ENCODE measurements at places on chromosomes 7 and 10.

GRCh38 chr7:158445421-158446175 is 142.0 kb downstream of the PTPRN2 start:
- no peak for DNase-seq

DNA sequence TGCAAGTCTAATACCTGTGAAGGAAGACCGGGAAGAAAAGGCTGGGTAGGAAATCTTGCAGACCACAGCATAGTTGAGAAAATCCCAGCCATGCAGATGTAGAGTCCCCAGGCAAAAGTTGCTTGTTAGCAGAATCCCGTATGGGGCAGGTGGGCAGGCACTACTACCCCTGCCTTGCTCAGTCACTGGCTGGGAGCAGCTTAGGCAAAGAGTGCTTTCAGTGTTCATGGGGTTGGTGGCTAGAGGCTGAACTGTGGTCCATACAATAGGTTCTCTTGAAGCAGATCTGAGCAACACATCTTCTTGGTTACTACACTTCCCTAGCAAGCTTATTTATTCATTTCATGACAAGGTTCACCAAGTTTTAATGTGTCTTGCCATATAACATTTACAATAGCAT is 92.6 kb downstream of the AHCYL2 start:
- DNase-seq: no peak

- no peak for DNase-seq
Measured at GRCh38 chr10:104201636-104202035, 30.5 kb downstream of the CFAP43 start.

GRCh38 chr10:114257498-114257897 is 18.4 kb downstream of the VWA2 start:
- no peak for DNase-seq

DNA sequence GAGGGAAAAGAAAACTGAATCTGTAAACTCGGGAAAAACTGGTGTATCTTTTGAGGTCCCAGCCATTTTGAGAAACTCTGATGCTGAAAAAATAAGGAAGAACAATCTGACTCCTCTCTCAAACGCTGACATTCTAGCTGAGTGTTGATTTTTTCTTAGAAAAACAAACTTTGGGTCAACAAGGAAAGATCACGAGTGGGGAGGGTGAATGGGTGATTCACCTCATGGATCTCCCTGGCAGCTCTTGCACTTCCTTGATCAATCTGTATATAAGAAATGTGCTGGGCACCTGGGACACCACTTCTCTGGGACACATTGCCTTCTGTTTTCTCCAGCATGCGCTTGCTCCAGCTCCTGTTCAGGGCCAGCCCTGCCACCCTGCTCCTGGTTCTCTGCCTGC is at the start of gene PIP:
PIP (plus strand) TSS at position 297 of the 400 bp plus-strand sequence; CDS start at position 337, 40 bp downstream.
- no peak for DNase-seq

DNA sequence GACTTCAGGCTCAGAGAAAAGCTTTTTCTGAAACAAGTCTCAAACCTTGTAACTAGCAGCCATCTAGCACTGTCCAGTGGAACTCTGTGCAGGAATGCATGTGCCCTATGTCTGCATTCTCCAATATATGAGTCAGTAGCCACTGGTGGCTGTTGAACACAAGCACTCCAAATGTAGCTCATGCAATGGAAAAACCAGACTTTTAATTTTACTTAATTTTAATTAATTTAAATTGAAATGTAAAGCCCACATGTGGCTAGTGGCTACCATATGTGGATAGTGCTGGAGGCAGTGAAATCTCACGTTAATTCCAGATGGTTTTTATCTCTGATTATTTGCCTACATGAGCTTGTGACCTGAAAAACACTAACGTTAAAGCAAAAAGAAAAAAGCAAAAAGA is 225.1 kb downstream of the GATA3 start:
- DNase-seq: no peak

DNA sequence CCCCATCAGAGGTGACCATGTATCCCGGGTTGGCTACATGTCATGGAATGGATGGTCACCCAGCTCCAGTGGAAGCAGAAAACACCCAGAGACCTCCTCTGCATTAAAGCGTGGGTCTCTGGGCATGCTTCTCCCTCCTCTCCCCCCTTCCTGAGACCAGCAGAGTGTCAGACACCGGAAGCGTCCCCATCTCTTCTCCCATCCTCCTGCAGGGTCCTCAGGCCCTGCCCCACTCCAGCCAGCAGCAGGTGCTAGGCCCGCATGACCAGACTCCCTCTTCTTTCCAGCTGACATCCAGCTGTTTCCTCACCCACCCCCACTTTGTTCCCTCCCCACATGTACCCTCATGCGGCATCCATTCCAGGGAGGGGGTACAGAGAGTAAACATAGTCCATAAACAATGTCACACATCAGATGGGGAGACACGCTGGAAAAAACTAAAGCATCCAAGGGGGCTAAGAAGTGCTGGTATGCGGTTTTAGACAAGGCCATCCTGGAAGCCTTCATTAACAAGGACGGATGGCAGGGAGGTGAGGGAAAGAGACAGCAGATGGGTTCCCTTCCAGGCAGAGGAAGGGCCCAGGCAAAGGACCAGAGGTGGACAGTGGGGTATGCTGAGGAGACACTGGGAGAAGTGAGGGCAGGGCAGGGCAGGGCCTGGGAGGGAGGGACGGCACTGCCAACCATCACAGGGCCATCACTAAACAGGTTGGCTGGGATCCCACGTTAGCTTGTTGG is 12.5 kb upstream of the SLC18A3 start:
- DNase-seq: no peak

- DNase-seq: no peak
Measured at GRCh38 chr7:4227105-4228010, 454.7 kb upstream of the FOXK1 start.

GRCh38 chr10:48595539-48595932 is 9.3 kb downstream of the ARHGAP22 start:
- DNase-seq: no peak

DNA sequence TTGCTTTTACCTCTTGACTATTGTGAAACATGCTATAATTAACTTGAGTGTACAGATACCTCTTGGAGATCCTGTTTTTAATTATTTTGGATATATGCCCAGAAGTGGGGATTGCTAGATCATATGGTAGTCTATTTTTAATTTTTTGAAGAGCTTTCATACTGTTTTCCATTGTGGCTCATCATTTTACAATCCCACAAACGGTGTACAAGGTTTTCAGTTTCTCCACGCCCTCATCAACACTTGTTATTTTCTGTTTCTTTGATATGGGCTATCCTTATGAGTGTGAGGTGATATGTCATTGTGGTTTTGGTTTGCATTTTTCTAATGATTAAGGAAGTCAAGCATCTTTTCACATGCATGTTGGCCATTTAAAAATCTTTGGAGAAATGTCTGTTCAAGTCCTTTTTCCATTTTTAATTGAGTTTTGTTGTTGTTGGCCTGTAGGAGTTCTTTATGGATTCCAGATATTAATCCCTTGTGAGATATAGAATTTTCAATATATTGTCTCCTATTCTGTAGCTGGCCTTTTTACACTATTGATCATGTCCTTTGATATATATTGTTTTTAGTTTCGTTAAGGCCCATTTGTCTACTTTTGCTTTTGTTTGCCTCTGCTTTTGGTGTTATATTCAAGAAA is 7.5 kb downstream of the AGK start:
- DNase-seq: no peak

DNA sequence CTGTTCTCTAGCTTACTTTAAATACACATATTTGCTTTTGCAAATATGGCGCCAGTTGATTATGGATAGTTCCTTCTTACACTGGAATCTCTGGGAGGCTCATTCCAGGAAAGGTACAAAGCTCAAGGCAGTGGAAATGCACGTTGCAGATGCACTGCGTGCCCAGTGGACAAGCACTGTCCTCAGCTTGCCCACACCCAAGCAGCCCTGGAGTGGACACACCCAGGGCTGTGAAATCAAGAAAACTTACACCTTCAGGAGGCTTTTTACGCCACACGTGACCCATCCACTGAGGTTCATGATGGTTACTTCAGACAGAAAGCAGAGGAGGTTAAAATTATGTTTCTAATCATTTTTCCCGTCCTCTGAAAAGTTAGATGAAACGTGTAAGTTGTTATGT is 248.5 kb downstream of the VTI1A start:
- DNase-seq: no peak

DNA sequence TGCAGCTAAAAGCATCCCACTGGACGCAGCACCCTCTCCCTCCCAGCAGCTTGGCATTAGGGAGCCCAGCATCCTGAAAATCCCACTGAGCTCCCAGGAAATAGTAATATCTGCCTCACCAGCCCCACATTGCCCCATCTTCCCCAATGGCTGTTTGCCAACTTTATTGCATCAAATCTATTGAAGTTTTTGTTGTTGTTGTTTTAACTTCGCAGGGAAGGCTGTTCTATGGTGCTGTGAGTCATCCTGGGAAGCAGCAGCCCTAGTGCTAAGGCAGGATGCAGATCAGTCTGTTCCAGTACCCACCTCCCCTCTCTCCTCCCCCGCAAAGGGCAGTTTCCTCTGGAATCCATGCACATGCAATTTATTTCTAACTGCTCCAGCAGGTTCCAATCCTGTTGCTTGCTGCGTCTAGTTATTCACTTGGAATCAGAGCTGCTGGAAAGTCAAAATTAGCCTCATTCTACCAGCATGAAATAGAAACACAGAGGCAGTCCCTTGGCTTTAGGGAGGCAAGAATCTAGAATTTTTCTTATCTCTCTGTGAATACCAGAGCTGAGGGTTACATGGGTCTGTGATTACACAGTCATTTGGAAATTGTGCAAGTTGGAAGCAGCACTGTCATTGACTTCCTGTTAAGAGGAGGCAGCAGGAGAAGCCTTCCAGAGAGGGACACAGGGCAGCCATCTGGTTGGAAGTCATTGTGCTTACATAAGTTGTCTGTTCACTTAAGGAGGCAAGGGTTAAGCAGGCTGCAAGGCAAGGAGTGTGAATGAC is 115.9 kb upstream of the CACUL1 start:
- DNase-seq: no peak

DNA sequence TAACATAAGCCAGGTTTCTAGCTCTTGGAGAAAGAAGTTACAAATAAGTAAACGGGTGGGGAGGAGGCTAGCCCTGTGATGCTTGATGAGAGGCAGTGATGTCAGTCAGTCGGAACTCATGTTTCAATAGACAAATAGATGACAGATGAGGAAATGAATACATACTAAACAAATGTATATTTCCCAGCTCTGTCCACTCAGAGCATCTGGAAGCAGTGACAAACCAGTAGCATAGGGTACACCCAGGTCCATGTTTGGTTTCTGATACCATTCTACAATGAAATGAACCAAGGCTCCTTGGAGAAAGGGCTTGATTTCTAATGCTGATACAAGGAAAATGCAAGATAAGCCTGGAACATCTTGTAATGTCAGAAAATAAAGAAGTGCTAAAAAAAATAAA is 30.6 kb downstream of the PODXL start:
- no peak for DNase-seq

DNA sequence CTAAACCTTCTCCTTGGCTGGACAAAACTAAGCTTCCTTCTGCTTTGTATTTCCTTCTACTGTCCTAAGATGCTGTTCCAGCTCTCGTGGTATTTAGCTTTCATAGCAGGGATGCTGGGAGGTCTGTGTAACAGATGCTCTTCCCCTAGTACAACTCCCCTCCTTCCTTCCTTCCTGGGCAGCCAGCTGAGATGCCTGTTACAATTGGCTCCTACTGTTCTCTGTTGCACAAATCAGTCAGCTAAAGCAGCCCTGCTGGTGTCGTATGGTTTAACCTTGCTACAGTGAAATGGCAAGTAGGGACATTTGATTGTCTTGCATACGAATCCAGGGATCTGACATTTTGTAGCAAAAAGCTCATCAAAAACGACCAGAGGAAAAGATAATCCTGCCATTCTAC is 143.8 kb downstream of the ARHGAP21 start:
- DNase-seq: no peak

- no peak for DNase-seq
Measured at GRCh38 chr7:47552621-47553020, 29.3 kb downstream of the TNS3 start.

GRCh38 chr10:132848291-132848701 is 62.3 kb upstream of the NKX6-2 start:
- no peak for DNase-seq

GRCh38 chr10:100744987-100745881 is at the start of gene PAX2:
Gene PAX2 (plus strand): TSS chr10:100745582. CDS start chr10:100746261, 679 bp downstream.
- no peak for DNase-seq

DNA sequence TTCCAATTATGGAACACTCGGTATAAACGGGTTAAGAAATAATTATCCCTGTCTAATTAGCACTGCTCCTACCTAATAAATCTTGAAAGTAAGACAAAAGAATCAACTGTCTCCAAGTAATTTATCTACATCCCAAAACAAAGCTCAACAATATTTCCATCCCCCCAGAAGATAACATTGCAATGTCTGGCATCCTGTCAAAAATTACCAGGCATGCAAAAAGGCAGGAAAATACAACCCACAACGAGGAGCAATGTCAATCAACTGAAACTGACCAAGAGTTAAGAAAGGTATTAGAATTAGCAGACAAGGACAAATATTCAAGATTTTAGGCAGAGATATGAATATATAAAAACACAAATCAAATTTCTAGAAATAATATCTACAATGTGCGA is 84.5 kb upstream of the SVIL start:
- DNase-seq: no peak

DNA sequence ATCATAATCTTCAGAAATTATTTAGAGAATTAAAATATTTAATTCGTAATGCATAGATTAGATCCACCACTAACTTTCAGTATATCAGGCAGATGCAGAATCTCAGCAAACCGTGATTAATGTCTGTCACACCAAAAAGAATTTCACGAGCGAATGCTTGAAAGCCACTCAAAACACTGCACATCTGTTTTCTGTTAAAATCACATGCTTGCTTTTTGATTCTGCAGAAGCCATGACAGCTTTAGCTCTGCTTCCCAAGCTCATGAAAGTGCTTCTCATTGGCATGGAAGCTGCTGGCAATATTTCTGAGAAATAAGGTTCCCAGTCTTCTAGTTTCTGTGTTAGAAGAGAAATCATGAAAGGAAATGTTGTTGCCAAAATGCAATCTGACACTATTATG is 837.8 kb upstream of the LRRN3 start:
- no peak for DNase-seq

GRCh38 chr7:6251653-6252052 is 20.8 kb downstream of the CYTH3 start:
- no peak for DNase-seq
